ENCODE measurements at places on chromosomes 5 and 9.
A peak's percentile ranks its signal among the peaks of the same experiment; 100 is the strongest.

GRCh38 chr9:114718801-114719221 is 36.8 kb upstream of the TEX48 start:
- no peak for DNase-seq
- H3K27ac ChIP-seq: no peak overlapping the region
- H3K4me1 ChIP-seq: no peaks in the 10 kb centered on the region

DNA sequence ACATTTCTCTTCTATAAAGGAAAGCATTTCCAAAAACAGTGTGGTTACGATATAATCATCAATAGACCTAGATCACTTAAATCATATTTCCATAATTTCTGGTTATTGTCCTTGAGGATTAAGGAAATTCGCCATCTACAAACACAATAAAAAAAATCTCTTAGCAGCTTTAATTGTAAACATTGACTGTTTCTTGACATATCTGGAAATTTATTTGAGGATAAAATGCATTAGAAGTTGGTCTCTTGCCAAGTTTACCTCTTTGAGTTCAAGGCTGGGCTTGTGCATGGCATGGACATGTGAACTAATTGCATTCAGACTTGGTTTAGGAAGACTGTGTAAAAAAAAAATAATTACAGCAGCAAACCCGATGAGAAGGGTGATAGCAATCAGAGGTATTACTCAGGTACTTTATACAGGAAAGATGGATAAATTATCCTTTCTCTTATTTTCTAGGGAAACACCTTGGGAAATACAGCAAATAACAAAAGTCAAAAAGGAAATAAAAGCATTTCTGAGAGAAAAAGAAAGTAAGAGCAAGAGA is 237.9 kb downstream of the SLF1 start:
- no peak overlapping the region for H3K27ac ChIP-seq
- no peak for DNase-seq
- H3K36me3 ChIP-seq: no peaks in the 10 kb centered on the region

DNA sequence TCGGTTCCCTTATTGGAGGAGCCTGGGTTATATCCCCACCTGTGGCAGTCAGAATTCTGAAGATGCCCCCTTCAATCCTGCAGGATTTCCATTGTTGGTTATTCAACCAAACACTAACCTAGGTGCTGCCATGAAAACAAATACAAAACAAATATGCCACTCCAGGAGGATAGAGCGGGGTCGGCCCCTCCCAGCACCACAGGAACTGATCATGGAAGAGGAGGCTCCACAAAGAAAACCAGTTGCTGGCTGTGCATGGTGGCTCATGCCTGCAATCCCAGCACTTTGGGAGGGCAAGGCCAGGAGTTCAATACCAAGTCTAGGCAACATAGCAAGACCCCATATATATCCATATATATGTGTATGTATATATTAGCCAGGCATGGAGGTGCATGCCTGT is 13.2 kb upstream of the ADGRD2 start:
- H3K36me3 ChIP-seq: no peaks in the 10 kb centered on the region
- H3K27ac ChIP-seq: no peak overlapping the region
- no peak overlapping the region for H3K4me3 ChIP-seq
- H3K4me1 ChIP-seq: no peaks in the 10 kb centered on the region
- no peak for DNase-seq

DNA sequence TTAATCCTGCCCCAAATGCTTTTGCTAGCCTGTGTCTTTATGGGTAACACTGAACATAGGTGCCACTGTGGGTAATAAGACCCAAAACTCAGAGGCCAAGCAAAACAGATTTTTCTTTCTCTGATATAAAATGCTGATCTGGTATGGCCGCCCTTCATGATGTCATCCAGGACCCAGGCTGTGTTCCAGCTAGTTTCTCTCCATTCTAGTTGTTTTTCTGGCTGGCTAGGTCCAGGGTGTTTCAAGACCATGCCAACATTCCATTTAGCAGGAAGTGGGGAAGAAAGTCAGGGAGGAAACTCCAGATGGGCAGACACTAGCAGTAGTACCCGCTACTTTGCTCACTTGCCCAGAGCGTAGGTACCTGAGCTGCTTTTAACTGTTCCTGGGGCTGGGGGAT is 183.9 kb upstream of the OTULINL start:
- no peaks in the 10 kb centered on the region for H3K27me3 ChIP-seq
- H3K4me3 ChIP-seq: no peak overlapping the region
- peaks cover 9% of the 10 kb centered on the region for H3K36me3 ChIP-seq

DNA sequence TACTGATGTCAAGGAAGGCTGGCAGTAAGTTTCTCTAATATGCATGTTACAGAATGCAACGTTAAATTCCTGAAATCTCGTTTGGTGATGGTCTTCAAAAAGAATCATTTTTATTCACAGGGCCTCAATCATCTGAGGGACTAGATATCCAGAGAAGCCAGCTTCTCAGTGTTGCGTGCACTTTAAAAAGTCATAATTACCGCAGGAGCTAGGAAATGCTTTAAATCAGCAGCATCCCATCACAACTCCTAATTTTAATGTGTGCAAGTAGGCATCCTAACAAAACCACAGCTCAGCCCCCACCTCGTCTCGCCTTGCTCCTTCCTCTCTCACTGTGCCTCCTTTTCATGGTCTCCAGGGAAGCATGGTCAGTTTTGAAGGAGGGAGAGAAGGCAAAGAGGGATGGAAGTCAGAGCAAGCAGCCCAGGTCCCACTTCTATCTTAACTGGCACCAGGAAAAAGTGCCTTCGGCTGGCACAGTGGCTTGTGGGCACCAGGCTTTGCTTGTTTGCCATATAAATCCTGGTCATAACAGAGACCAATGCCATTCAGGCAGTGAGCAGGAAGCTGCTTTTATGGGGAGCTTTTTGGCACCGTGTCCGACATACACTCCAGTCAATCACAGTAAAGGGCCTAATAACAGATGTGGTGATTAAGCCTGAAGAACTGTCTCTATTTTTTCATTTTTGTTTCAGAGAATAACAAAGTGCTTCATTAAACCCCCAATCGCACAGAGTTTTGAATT is 21.4 kb downstream of the MEGF10 start:
- DNase-seq: no peak
- no peaks in the 10 kb centered on the region for H3K27me3 ChIP-seq
- H3K4me1 ChIP-seq: no peaks in the 10 kb centered on the region
- no peak overlapping the region for H3K27ac ChIP-seq
- H3K4me3 ChIP-seq: no peak overlapping the region

GRCh38 chr5:138455232-138455930 is 9.9 kb upstream of the EGR1 start:
- no peaks in the 10 kb centered on the region for H3K4me1 ChIP-seq
- H3K36me3 ChIP-seq: no peaks in the 10 kb centered on the region
- H3K27ac ChIP-seq: no peak overlapping the region
- H3K27me3 ChIP-seq: no peaks in the 10 kb centered on the region

DNA sequence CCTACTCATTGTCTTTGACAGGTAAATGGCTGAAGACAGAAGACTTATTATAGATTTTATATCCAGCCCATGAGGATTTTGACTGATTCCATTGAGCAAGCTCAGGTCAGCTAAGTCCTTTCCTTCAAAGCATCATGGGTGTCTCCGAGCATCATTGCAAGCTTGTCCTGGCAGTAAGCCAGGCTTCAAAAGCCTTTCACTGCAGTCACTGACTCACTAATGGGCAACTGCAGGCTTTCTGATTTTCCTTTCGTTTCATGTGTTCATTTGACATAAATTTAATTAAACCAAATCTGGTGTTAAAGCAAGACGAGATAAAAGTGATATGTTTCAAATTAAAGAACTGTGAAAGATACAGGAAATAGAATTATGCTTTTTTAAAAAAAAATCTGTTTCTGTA is 426.2 kb downstream of the ANXA1 start:
- H3K27me3 ChIP-seq: no peaks in the 10 kb centered on the region
- no peak overlapping the region for H3K27ac ChIP-seq
- H3K4me1 ChIP-seq: no peaks in the 10 kb centered on the region
- H3K36me3 ChIP-seq: no peaks in the 10 kb centered on the region
- no peak overlapping the region for H3K4me3 ChIP-seq
- DNase-seq: no peak

DNA sequence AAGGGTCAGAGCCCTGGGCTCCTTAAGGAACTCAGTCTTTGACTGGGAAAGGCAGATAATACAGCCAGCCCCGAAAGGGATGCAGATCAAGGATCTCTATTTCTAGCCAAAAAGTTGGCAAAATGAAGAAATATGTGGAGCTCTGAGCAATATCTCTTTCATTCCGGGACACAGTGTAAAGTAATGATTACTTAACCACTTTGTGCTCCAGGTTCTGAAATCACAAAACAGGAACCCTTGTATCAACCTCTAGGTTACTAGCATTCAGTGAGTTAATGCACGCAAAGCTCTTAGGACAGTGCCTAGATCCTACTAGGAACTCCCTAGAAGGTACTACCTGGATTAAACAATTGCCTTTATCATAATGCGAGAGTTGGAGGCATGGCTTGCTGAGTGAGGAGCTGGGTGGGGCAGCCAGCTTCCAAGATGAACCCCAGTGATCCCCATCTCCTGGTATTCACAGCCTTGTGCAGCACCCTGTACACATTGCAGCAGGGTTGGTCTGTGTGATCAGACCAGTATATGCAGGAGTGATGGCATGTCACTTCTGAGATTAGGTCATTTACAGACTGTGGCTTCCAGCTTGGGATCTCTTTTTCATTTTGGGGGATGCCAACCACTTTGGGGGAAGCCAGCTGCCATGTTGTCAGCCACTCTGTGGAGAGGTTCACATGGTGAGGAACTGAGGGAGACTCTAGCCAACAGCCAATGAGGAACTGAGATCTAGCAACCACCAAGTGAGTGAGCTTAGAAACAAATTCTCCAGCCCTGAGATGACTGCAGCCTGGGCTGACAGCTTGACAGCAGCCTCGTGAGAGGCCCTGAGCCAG is 103.1 kb upstream of the SLC44A1 start:
- H3K27me3 ChIP-seq: no peaks in the 10 kb centered on the region
- no peak overlapping the region for H3K27ac ChIP-seq
- DNase-seq: no peak
- H3K4me1 ChIP-seq: no peaks in the 10 kb centered on the region
- H3K36me3 ChIP-seq: no peaks in the 10 kb centered on the region

GRCh38 chr5:134111741-134112647 is 2.5 kb upstream of the TCF7 start:
- H3K4me1 ChIP-seq: peaks cover 25% of the 10 kb centered on the region
- no peak overlapping the region for H3K27ac ChIP-seq
- no peak overlapping the region for H3K4me3 ChIP-seq
- no peaks in the 10 kb centered on the region for H3K27me3 ChIP-seq
- peak; percentile 88 for DNase-seq

- no peak overlapping the region for H3K4me3 ChIP-seq
- peaks cover 2% of the 10 kb centered on the region for H3K36me3 ChIP-seq
- H3K27ac ChIP-seq: peak overlapping the region; percentile 14
Measured at GRCh38 chr5:34684281-34684979, 28.3 kb downstream of the RAI14 start.

DNA sequence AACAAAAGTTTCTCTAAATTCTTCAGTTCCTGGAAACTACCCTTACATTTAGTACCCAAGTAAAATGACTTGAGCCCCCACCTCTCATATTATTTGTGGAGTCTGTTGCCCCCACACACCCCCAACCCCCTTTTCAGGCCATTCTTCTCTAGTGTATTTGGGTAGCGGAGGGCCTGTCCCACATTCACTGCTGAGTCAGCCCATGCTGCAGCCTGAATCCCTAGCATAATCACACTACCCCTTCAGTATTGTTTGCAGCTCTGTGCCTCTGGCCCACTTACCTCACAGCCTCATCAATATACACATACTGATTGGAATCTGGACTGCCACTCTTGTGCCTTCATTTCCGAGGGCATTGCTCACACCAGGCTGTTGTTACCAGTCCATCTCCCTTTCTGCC is 26.8 kb downstream of the RGS7BP start:
- H3K36me3 ChIP-seq: no peaks in the 10 kb centered on the region
- H3K27ac ChIP-seq: no peak overlapping the region
- DNase-seq: peak; percentile 3
- H3K27me3 ChIP-seq: no peaks in the 10 kb centered on the region
- no peaks in the 10 kb centered on the region for H3K4me1 ChIP-seq
- H3K4me3 ChIP-seq: no peak overlapping the region

- no peaks in the 10 kb centered on the region for H3K4me1 ChIP-seq
- no peaks in the 10 kb centered on the region for H3K36me3 ChIP-seq
Measured at GRCh38 chr9:122227575-122227900, 1.2 kb downstream of the LHX6 start.

DNA sequence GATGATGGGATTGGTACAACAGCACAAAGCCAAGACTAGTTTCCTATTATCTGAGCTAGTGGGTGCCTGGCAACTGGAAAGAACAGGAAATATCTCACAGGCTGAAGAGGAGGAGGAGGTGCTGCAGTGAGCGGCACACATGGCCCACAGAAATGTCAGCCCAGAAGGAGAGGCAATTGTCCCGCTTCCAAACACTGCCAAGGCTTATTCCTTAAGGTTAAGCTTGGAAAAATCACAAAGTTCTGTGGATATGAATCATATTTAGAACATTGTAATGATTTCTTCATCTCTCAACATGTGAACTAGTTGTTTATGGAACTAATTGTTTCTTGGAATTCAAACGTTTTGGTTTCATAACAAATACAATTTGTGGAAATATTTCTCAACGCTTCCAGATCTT is 1019.5 kb upstream of the SEMA6A start:
- no peak overlapping the region for H3K27ac ChIP-seq
- no peaks in the 10 kb centered on the region for H3K4me1 ChIP-seq
- no peaks in the 10 kb centered on the region for H3K36me3 ChIP-seq
- no peak overlapping the region for H3K4me3 ChIP-seq

DNA sequence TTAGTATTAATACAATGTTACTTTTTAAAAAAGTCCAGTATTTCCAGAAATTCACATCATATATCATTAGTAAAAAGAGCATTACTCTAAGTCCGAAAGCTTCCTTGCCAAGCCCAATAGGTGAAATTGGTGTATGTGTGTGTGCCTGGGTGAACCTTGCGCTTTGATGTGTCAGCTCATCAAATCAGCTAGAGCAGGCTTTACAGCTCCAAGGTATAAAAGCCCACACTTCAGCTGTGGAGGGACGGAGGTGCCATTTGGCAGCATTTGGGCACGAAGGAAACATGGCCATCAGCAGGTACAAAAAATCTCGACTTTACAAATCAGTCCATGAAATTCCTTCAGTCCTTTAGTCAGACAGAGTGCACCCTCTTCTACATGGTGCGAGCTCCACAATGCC is 76.5 kb upstream of the IL7R start:
- H3K27ac ChIP-seq: no peak overlapping the region
- no peak for DNase-seq
- no peak overlapping the region for H3K4me3 ChIP-seq

DNA sequence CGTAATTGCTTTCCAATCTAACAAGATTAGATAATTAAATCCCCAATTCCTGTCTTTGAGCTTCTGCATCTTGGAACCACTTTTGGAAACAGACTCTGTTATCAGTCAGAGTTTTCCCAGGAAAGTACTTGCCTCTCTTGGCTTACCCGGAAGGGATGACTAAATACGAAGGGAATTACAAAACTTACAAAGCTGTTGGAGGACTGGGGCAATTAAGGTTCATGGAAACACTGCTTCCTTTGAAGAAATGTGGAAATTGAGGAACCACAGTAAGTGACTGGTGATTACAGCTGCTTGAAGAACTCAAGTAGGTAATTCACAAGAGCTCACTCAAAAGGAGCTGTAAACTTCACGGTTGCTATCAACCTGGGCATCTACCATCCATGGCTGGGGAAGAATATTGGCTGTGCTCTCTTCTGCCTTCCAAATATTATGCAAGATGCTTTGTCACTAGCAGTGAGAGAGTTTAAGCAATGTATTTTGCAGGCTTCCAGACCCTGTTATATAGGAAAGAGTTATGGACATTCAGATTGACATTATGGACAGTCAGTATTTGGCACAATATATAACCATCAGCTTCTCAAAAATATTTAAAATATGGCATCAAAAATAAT is 104.6 kb upstream of the MAN2A1 start:
- H3K27me3 ChIP-seq: no peaks in the 10 kb centered on the region
- H3K27ac ChIP-seq: no peak overlapping the region
- no peaks in the 10 kb centered on the region for H3K4me1 ChIP-seq
- no peak overlapping the region for H3K4me3 ChIP-seq
- H3K36me3 ChIP-seq: no peaks in the 10 kb centered on the region

Measured in mesendoderm (in vitro differentiated cells).